ENCODE measurements at places on chromosomes 1 and 21.

GRCh38 chr1:3393024-3393986 is 61.2 kb upstream of the ARHGEF16 start:
- DNase-seq, result no peak

DNA sequence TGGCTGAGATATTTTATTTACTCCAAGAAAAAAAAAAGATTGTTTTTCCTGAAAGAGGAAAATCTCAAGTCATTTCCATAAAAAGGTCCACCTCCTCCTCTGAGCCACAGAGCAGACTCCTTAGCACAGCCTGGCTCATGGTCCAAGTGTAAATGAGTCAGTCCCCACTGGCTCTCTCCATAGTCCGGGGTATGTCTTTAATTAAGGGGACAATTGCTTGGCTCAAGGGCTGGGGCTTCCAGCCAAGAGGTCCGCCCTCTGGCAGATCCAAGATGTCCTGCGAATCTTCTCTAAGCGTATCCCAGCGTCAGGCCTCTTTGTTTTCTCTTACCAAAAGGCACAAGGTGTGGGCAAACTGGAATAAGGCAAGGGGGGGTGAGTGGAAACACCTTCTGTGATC is 33.3 kb downstream of the FOXD2 start:
- DNase-seq, result no peak

DNA sequence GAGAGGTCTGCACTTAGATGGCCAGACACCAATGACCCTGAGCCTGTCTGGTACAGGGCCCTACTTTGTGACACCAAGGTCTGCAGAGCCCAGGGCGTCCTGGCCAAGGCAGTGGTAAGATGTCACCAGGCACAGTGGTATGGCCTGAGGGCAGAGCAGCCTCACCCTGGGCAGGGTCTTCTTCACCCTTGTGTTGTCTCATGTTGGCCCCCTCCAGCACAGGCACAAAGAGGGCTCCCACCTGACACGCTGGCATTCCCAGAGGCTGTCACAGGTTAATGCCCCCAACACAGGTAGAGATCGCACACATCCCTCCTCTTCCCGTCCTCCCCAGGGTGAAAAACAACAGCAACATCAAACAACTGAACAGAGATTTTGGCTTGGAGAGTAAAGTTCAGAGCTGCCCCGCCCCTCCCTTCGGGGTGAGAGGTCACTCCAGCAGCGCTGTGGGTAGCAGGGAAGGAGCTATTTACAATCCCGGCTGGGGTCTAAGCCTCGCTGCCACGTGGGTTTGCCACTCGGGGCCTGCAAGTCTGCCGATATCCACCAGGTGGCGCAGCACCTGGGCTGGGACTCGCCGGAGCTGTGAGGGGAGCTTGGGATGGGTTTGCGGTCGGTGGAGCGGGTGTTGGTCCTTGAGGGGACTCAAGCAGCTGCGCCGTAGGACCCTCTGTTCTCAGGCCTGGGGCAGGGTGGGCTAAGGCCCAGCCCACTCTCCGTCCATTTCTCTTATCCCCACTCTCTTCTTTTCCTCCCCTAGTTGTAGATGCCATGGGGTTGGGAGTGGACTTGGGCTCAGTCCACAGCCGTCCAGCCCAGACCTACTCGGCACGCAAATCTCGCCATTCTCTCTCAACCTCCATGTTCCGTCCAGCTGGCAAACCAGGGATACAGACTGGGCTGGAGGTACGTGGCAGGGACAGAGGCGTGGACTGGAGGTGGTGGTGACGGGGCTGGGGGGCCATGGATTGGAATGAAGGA is 12.7 kb downstream of the EFNA3 start:
- peak; percentile 97 for DNase-seq

- no peak for DNase-seq
Observed at GRCh38 chr1:6109688-6110087, 64.0 kb downstream of the KCNAB2 start.

- no peak for DNase-seq
Observed at GRCh38 chr1:178625695-178626094, 99.3 kb upstream of the RALGPS2 start.

GRCh38 chr1:180181048-180181447 is 26.4 kb downstream of the QSOX1 start:
- no peak for DNase-seq

Data from activated CD8-positive, alpha-beta memory T cell treated with anti-CD3 and anti-CD28 coated beads, Interleukin-2, amount 50 U/mL, for 48 hours (primary cell).